Gastrocnemius medialis (tissue), 4 donors: ENCODE measurements at places on chromosomes 4 and X. TPM values are rescaled to one million over a fixed set of nuclear protein-coding genes. Genes with fewer than 3 reads are reported as not detected.

GRCh38 chrX:153684467-153685155 lies 3.1 kb upstream of the SLC6A8 start:
- no peaks in the 10 kb centered on the region for H3K27me3 ChIP-seq
- no peak overlapping the region for H3K4me3 ChIP-seq
- no peak overlapping the region for H3K27ac ChIP-seq
- no peaks in the 10 kb centered on the region for H3K4me1 ChIP-seq
- H3K36me3 ChIP-seq: no peaks in the 10 kb centered on the region

- no peaks in the 10 kb centered on the region for H3K36me3 ChIP-seq
- no peak overlapping the region for H3K27ac ChIP-seq
- H3K27me3 ChIP-seq: peaks cover 6% of the 10 kb centered on the region
- DNase-seq: no peak
- H3K4me3 ChIP-seq: no peak overlapping the region
Observed at GRCh38 chr4:109562457-109563239, 2.6 kb downstream of the MCUB start.

GRCh38 chr4:183485411-183486160 lies 19.3 kb upstream of the ING2 start:
- H3K27me3 ChIP-seq: no peaks in the 10 kb centered on the region
- H3K36me3 ChIP-seq: no peaks in the 10 kb centered on the region
- no peak overlapping the region for H3K27ac ChIP-seq

DNA sequence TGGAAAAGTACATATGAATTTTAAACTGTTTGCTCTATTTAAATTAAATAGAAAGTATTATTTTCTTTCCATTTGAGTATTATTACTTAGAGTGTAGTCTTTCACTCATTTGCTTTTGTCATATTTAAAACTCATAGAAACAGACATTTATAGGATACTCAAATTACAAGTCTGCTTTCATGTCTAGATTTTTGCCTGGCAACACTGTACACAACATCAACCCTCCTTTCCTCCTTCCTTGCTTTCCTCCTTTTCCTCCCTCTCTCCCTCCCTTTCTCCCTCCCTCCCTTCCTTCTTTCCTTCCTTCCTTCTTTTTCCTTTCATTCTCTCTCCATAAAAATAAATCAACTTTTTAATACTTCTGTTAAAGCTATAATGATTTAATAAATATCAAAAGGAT lies 2361.2 kb downstream of the ARAP2 start:
- no peak overlapping the region for H3K27ac ChIP-seq
- no peaks in the 10 kb centered on the region for H3K27me3 ChIP-seq
- no peak overlapping the region for H3K4me3 ChIP-seq

DNA sequence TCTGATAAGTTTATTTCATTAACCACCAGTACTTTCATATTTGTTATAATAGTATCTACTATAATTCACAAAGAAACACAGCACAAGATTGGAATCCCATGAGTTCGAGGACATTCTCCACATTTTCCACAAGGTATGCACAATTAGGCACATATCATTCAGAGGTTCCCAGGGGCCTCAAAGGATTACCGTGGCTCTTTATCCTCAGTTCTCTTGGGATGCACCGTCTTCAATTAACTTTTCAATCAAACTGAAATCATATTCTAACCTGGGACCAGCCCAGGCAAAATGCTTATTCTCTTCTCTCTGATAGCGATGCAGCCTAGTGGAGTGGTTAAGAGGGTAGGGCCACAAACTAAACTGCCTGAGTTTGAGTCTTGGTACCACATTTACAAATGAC lies 242.6 kb upstream of the RASGEF1B start:
- no peaks in the 10 kb centered on the region for H3K4me1 ChIP-seq
- H3K36me3 ChIP-seq: no peaks in the 10 kb centered on the region
- no peak overlapping the region for H3K27ac ChIP-seq
- DNase-seq: no peak
- H3K27me3 ChIP-seq: no peaks in the 10 kb centered on the region

The STOX2 gene
- 6.0 TPM for total RNA-seq
